ENCODE measurements at places on chromosomes 5 and 9. TPM values are rescaled to one million over a fixed set of nuclear protein-coding genes. Genes with fewer than 3 reads are reported as not detected.

- DNase-seq: no peak
- no peaks in the 10 kb centered on the region for H3K36me3 ChIP-seq
- H3K27ac ChIP-seq: peak overlapping the region; percentile 59
- peaks cover 46% of the 10 kb centered on the region for H3K4me1 ChIP-seq
- H3K4me3 ChIP-seq: no peak overlapping the region
Observed at GRCh38 chr5:54531546-54531945, 14.0 kb downstream of the SNX18 start.

DNA sequence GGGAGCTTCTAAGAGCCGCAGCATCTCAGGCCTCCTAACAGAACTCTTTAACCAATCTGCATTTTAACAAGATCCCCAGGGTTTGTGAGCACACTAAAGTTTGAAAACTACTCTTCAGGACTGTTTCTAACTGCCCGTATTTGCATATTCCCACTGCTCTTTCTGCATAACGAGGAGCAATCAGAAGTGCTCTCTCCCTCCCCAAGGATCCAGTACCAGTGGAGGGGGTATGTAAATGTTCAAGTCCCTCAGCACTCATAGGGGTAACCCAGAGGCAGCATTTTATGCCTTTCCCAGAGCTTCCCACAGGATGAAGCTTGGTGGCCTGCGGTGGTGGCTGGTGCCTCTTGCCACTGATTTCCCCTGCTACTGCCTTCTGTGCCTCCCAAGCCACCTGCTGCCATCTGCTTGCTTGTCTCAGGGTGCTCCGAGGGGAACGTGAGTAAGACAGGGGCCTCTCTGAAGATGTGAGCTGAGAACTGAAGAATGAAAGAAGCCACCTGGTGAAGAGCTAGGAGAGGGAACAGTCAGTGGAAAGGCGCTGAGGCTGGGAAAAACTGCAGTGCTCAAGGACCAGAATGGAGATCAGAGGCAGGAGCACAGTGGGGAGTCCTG lies 30.0 kb upstream of the PPP1R2B start:
- DNase-seq: no peak
- no peaks in the 10 kb centered on the region for H3K36me3 ChIP-seq
- no peak overlapping the region for H3K4me3 ChIP-seq
- H3K4me1 ChIP-seq: no peaks in the 10 kb centered on the region
- H3K27me3 ChIP-seq: no peaks in the 10 kb centered on the region

GRCh38 chr9:14565352-14566016 lies 127.7 kb downstream of the ZDHHC21 start:
- H3K27ac ChIP-seq: no peak overlapping the region
- H3K4me3 ChIP-seq: no peak overlapping the region
- no peak for DNase-seq
- H3K36me3 ChIP-seq: no peaks in the 10 kb centered on the region
- H3K4me1 ChIP-seq: no peaks in the 10 kb centered on the region

DNA sequence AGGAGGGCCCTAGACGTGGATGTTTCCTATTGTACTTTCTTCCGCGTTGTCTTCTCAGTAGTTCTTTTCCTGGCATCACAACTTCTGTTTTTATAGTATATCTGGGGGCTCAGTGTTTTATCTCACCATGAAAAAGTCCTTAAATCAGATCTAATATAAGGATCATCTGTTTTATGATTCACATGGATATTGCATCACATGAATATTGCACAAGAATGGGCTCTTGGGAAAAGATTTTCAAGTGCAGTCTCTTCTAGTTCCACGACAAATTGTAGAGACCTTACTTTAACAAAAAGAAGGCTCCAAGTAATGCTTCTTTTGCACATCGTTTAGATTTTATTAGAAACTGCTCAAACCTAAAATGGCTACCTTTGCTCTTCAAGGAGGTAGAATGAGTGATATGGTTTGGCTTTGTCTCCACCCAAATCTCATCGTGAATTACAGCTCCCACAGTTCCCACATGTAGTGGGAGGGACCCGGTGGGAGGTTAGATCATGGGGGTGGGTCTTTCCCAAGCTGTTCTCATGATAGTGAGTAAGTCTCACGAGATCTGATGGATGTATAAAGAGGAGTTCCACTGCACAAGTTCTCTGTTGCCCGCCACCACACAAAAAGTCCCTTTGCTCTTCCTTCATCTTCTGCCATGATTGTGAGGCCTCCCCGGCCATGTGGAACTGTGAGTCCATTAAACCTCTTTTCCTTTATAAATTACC lies 53.7 kb upstream of the FAM120A start:
- no peaks in the 10 kb centered on the region for H3K27me3 ChIP-seq
- no peak overlapping the region for H3K27ac ChIP-seq
- H3K4me3 ChIP-seq: no peak overlapping the region
- no peaks in the 10 kb centered on the region for H3K4me1 ChIP-seq

DNA sequence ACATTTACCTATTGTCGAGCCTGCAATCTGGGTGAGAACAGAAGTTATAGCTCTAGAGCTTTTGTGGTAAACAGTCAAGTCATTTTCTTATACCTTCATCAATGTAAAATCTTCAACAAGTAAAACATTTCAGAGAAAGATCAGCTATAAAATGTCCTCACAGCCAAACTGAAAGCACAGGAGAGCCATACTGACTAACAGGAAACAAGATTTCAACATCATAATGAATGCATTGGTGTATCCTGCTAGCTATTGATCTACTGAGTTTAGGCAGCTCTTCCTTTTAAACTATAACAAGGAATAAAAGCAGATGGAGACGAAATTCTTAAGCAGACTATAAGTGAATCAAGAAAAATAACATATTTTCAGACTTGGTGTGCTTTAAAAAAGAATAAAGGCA lies 1522.9 kb upstream of the WWC1 start:
- no peaks in the 10 kb centered on the region for H3K36me3 ChIP-seq
- no peak for DNase-seq
- H3K4me1 ChIP-seq: no peaks in the 10 kb centered on the region

- peaks cover 10% of the 10 kb centered on the region for H3K4me1 ChIP-seq
- H3K36me3 ChIP-seq: peaks cover 3% of the 10 kb centered on the region
- H3K27me3 ChIP-seq: no peaks in the 10 kb centered on the region
Observed at GRCh38 chr9:447230-448025, 232.8 kb downstream of the DOCK8 start.

GRCh38 chr5:144183254-144183889 lies 12.7 kb downstream of the KCTD16 start:
- no peak overlapping the region for H3K27ac ChIP-seq
- no peaks in the 10 kb centered on the region for H3K4me1 ChIP-seq
- H3K4me3 ChIP-seq: no peak overlapping the region
- H3K27me3 ChIP-seq: no peaks in the 10 kb centered on the region
- H3K36me3 ChIP-seq: no peaks in the 10 kb centered on the region

DNA sequence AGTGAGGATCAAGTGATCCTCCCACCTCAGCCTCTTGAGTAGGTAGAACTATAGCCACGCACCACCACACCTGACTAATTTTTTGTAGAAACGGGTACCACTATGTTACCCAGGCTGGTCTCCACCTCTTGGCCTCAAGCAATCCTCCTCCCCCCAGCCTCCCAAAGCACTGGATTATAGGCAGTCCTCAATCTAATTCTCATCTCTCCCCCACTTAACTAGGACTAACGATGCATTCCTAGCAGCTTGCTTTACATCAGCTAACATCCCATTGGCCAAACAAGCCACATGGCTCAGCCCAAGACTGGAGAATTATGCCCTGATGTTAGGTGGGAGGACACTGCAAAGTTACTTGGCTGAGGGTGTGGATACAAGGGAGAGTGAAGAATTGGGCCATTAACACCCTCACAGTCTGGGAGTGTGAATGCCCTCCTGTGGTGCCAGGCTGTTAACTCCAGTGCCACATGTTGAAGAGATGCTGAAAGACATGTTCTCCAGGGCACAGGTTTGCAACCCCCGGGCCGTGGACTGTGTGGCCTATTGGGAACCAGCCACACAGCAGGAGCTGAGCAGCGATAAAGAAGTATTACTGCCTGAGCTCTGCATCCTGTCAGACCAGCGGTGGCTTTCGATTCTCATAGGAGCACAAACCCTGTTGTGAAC lies 5.3 kb upstream of the ZNF367 start:
- H3K27me3 ChIP-seq: no peaks in the 10 kb centered on the region
- H3K4me3 ChIP-seq: no peak overlapping the region
- no peaks in the 10 kb centered on the region for H3K36me3 ChIP-seq
- H3K4me1 ChIP-seq: peaks cover 5% of the 10 kb centered on the region
- H3K27ac ChIP-seq: no peak overlapping the region

- no peaks in the 10 kb centered on the region for H3K36me3 ChIP-seq
- peaks cover 4% of the 10 kb centered on the region for H3K4me1 ChIP-seq
- no peak overlapping the region for H3K27ac ChIP-seq
- no peak overlapping the region for H3K4me3 ChIP-seq
- H3K27me3 ChIP-seq: no peaks in the 10 kb centered on the region
Observed at GRCh38 chr5:68748101-68748500, 345.7 kb upstream of the SLC30A5 start.

EXOSC2 gene
- 26.4 TPM for total RNA-seq

Data from kidney (tissue), 22 donors.